CD4-positive, alpha-beta T cell treated with Interferon alpha-2 for 1 hour (primary cell): ENCODE measurements at places on chromosomes 16 and 17.

DNA sequence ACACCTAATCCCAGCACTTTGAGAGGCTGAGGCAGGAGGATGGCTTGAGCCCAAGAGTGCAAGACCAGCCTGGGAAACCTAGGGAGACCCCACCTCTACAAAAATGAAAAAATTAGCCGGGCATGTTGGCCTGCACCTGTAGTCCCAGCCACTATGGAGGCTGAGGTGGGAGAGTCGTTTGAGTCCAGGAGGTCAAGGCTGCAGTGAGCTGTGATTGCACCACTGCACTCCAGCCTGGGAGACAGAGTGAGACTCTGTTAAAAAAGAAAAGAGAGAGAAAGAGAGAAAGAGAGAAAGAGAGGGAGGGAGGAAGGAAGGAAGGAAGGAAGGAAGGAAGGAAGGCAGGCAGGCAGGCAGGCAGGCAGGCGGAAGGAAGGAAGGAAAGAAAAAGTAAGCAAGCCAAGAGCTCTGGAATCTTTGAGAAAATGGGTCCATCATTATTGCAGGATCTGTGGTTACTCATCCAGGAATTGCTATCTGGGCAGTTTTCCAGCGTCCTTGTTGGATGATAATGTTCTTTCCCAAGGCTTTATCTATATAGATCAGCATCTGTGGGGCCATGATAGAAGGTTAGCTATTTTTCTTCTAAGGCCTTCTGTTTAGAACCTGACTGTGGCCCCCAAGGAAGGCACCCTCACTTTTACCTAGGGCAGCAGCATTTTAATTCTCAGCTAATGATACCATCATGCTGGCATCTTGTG, 533.2 kb upstream of the CDH5 start:
- DNase-seq, result no peak

DNA sequence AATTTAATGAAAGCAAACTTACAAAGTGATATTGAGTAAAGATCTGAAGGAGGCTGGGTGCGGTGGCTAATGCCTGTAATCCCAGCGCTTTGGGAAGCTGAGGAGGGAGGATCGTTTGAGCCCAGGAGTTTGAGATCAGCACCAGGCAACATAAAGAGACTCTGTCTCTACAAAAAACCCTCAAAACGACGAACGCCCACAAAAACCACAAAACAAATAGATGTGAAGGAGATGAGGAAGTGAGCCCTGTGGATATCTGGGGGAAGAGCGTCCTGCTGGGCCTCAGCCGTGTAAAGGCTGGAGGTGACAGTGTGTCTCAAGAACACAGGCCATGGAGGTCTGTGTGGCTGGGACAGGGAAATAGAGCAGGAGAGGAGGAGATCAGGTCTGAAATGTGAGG, 68.8 kb downstream of the ITFG1 start:
- peak; percentile 18 for DNase-seq

DNA sequence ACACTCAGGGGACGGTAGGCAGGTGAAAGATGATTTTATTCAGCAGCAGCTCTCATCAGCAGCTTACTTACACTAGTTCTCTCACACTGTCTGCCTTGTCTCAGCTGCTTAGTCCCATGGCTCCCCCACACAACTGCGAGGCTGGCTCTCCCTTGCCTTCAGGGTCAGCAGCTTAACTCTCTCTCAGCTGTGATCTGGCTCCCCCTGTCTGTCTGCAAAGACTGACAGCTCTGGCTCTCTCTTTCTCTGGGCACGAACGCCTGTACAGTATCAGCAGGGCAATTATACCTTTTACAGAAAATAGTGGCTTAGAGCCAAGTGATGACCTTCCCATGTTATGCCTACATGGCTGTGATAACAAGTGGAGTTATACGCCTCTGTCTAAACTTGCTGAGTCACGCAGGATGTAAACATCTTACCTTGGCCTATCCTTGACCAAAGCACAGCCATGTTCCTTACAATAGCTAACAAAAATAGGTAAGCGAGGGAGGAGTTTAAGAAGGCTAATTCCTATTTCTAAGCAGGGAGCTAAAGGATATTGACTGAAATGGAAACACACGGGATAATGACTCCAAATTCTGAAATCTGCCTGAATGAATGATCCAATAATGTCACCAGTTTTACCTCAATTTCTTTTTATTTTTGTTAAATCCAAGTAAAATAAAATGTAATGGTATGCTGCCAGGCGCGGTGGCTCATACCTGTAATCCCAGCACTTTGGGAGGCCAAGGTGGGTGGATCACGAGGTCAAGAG, 1.1 kb upstream of the NDUFAB1 start:
- peak; percentile 42 for DNase-seq

- no peak for DNase-seq
Measured at GRCh38 chr16:25875956-25876598, 184.3 kb downstream of the HS3ST4 start.

GRCh38 chr16:85590506-85590832, 22.7 kb upstream of the GSE1 start:
- DNase-seq, result no peak

DNA sequence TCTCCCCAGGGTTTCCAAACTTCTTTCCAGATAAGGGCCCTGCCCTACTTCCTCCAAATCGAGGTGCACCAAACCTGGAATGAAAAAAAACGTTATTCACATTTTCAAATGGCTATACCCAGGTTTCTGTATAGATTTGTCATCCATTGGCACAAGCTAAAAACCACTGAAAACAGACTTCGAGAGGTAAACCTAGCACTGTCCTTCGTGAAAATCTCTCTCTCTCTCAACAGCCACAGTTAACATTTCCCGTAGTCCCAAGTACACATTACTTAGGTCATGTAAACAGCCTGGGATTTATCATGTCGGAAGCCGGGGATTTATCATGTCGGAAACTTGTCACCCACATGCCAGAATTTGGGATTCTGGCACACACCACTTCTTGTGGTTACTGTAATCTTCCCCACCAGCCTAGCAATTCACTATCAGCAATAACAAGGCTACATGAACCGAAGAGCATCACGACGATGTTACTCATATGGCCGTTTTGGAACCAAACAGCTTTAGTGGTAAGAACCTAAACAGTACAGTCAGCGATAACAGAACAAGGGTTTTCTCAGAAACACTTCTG, 1.2 kb downstream of the DDX5 start:
- no peak for DNase-seq

GRCh38 chr16:67561501-67561823, 864 bp upstream of the CTCF start:
- DNase-seq, result no peak

DNA sequence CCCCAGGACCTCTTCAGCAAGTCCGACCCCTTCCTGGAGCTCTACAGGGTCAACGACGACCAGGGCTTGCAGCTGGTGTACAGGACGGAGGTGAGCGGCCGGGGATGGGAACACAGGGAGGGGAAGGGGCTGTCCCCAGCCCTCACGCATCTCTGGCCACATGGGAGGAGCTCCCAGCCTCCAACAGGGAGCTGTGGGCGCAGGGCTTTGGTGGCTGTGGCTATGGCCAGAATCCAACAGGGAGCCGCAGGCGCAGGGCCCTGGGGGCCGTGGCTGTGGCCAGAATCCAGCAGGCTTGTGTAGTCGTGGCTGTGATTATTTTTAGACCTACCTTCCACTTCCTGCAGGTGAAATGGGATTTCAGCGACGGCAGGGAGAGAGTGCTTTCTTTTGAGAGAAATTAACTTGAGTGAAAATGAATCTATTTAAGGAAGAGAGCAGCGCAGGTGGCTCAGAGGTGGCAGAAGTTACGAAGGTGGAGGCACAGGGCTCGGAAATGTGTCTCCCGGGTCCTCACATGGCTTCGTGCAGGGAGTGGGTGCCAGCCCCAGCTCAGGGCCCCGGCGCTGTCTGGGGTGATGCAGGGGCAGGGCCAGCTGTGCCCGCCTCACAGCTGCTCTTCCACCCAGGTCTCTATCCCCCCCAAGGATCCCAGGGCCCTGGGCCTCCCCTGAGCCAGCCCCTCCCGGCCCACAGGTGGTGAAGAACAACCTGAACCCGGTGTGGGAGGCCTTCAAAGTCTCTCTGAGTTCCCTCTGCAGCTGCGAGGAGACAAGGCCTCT, 9.4 kb downstream of the CPNE7 start:
- no peak for DNase-seq

DNA sequence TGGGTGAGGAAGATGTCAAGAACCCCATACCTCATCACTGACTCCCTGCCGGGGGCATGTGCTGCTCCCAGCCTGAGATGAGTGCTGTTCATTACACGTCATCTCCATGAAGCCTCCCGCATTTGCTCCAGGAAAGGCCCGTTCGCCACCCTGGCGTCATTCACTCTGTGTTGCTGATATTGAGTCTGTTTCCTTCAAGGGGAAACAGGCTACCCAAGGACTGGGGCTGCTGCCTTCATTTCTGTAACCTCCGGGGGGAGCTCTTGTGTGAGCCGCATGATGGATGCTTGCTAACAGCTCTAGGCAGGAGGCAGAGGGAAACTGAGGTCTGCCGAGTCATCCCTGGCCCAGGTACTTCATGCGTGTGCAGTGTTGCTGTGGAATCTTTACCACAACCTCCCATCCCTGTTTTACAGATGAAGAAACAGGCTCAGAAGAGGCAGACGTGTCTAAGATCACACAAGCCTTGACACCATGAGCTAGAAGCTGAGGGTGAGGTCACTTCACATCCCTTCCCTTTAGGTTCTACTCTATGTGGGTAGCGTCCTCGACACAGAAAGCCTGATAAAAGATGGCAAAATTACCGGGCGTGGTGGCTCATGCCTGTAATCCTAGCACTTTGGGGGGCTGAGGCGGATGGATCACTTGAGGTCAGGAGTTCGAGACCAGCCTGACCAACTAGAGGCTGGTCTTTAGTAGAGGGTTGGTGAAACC, 3.5 kb upstream of the ARMC5 start:
- DNase-seq, result no peak

DNA sequence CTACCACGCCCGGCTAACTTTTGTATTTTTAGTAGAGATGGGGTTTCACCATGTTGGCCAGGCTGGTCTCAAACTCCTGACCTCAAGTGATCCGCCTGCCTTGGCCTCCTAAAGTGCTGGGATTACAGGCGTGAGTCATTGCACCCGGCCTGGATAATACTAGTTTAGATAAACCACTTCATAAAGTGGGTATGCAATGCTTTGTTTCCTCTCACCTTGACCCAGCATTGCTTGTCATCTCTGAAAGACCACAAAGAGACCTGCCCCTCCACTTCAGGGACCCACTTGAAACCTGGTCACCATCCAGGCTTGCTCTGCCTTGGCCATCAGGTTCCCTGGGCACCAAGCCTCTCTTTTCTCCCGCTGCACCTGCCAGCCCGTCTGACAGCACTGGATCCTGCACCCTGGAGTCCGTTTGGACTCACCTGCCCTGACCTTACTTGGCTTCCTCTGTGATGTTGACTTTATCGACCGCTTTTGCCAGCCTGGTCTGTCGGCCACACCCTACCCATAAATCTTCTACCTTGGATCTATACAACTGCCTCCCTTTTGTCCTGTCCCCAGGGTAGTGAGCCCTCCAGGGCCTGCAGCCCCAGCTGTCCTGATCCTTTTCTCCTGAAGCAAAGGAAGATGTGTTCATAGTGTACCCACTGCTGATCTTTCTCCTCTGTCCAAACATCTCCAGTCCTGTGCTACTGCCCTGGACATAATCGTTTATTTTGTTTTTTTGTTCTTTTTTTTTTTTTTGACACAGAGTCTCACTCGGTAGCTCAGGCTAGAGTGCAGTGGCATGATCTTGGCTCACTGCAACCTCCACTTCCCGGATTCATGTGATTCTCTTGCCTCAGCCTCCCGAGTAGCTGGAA, 12.7 kb upstream of the ZG16 start:
- no peak for DNase-seq

- DNase-seq, result no peak
Measured at GRCh38 chr16:72985995-72986394, 61.9 kb downstream of the ZFHX3 start.

DNA sequence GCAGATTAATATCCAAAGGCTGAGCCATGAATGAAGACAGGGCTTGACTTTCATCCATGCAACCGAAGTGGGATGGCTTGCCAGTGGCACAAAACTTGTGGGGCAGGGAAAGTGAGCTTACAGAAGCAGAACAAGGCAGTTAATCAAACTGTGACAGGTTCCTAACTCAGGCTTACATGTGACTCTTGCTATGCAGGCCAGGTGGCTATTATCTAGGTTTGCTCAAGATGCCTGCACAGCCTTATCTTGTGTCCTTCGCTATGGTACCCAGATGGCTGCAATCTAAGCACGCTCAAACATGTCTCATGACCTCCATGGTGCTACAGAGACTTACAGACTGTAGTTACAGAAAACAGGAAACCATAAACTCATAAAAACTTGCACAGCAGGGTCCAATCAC, 8.6 kb upstream of the DNAH9 start:
- no peak for DNase-seq

- DNase-seq, result peak; percentile 39
Measured at GRCh38 chr17:49746791-49747490, 17.0 kb downstream of the FAM117A start.

DNA sequence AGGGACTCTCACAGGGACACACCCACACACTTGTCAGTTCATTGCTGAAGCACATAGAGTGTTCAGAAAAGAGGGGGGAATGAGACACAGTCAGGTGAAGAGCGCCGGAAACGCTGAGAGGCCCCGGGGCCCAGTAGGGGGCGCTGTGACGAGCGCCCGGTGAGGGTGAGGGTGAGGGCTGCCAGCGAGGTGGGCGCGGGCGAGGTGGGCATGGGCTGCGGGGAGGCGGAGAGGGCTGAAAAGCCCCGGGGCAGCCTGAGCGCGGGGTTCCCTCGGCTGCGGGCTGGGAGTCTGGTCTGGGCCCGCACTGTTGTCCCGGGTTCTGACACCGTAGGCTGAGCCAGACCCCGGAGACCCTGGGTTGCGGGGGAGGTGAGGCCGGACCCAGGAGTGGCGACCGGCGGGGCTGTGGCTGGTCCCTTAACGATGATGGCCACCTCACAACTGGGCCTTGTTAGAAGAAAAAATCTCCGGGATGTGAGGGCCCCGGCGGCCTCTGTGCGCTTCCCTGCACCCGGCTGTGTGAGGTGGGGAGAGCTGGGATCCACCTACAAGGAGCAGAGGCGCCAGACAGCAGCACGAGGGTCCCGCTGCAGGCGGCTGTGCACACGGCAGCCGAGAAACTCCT, 91.4 kb downstream of the C16orf78 start:
- DNase-seq, result no peak

GRCh38 chr17:55172612-55173011, 92.1 kb upstream of the HLF start:
- DNase-seq, result no peak
